Dorsolateral prefrontal cortex (tissue), 122 donors: ENCODE measurements at places on chromosomes 7 and 10. TPM values are rescaled to one million over a fixed set of nuclear protein-coding genes. Genes with fewer than 3 reads are reported as not detected.
A peak's percentile ranks its signal among the peaks of the same experiment; 100 is the strongest.

OPN1SW gene
- total RNA-seq, result not detected

PFKFB3 gene
- total RNA-seq, result 170 TPM

GRCh38 chr7:27210441-27211083 lies 10.7 kb upstream of the HOXA13 start:
- DNase-seq, result no peak

- peak; percentile 20 for DNase-seq
Measured at GRCh38 chr10:86339226-86339865, 27.2 kb downstream of the GRID1 start.

GRCh38 chr10:119365773-119366599 lies 158.6 kb downstream of the GRK5 start:
- DNase-seq, result no peak
